Stimulated activated CD4-positive, alpha-beta T cell treated with anti-CD3 and anti-CD28 coated beads, TNF-alpha, amount 100 ng/mL, for 1 hour (primary cell): ENCODE measurements at places on chromosomes 12 and 14.

- DNase-seq = no peak
These were observed 31.8 kb downstream of the SLC16A7 start for GRCh38 chr12:59627582-59627981.

DNA sequence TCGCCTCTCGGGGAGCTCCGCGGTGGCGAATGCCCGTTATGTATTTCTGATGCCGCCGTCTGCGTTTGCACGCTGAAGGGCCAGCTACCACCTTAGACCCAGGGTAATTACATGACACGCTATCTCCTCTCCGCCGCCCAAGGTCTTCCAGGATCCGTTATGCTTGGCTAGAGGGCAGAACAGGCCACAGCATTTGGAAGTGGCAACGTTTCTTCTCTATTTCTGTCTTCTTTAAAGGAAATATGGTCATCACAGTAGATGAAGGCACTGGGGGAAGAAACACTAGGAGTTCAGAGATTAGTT is 861 bp upstream of the MDGA2 start:
- DNase-seq = no peak

DNA sequence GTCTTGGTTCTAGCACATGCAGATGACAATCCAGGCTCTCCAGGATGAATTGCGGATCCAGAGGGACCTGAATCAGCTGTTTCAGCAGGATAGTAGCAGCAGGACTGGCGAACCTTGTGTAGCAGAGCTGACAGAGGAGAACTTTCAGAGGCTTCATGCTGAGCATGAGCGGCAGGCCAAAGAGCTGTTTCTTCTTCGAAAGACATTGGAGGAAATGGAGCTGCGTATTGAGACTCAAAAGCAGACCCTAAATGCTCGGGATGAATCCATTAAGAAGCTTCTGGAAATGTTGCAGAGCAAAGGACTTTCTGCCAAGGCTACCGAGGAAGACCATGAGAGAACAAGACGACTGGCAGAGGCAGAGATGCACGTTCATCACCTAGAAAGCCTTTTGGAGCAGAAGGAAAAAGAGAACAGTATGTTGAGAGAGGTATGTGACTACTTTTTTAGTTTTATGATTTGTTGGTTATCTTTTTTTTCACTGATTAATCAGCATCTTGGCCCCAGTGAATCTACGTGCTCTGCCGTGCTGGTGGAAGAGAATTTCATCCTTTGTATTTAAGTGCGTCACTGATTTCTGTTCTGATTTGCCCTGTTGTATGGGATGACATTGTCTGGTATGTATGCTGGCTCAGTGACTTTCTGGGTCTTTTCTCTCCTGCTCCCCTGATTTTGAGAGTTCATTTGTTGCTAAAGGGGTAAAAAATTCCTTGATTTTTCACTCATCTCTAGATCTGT is 92.3 kb downstream of the ERC1 start:
- DNase-seq = no peak

- DNase-seq = no peak
These were observed 17.1 kb upstream of the HIGD1C start for GRCh38 chr12:50934981-50935807.

- DNase-seq = no peak
These were observed 55.9 kb upstream of the AVPR1A start for GRCh38 chr12:63206909-63207308.

DNA sequence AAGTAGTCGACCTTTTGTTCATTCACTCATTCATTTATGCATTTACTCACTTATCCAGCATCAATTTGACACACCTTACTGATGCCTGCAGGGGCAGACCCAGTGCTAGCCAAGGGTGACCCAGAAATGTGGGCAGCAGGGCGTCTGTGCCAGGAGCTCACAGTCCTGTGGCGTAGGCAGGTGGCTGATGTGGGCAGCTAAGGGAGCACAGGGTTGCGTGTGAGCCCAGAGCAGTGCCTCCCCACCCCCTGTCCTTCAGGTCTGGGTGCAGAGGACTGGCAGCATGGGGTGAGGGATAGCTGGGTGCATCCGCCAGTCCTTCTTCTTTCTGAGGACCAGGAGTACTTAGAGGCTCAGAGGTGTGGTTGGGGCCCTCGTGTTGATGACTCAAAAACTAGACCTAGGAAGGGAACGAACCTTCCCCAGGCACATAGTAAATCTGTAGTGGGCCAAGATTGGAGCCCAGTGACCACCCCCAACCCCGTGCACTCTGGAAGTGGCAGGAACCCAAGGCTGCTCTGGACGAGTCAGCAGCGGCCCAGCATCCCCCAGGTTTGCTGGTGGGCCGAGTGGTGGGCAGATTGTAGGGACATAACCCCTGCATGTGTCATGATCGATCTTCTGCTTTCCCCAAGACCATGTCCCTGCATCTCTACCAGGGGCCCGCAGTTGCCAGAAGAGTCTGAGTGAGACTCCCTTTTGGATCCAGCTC is 63.9 kb downstream of the BEGAIN start:
- DNase-seq = no peak

- no peak for DNase-seq
These were observed 795.5 kb downstream of the AACS start for GRCh38 chr12:125860672-125861288.

- DNase-seq = no peak
These were observed 1019.2 kb downstream of the BCL11B start for GRCh38 chr14:98252820-98253219.

DNA sequence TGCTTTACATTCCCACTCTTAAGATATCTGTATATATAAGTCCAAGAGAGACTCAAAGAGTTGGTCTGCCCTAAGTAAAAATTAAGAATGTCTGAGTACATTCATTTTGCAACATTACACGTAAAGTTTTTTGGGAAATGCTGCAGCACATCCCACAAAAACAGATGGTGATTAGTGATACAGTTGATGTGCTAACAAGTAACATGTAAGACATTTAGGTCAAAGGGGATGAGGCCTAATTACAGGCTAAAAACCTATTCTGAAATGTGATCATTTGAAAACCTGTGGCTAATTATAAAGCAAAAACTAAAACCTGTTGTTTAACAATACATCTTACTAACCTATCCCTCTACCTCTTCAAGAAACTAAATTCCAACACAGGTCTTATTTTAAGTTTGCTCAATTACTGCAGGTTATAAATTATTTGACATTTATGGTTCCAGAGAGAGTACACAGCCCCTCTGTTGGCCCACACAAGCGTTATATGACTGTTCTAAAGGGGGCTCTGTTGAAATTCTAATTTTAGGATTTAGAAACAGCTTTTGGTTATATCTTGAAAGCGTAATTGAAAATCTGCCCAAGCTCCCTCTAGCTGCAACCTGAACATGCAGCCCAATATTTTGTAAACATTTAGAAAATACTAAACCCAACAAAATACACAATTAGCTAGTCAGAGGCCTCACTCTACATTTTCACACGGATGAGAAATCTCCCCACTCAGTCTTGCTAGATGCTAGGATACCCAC is 42.9 kb downstream of the BRAP start:
- no peak for DNase-seq

- no peak for DNase-seq
These were observed 59.9 kb upstream of the RIN3 start for GRCh38 chr14:92453691-92454090.

DNA sequence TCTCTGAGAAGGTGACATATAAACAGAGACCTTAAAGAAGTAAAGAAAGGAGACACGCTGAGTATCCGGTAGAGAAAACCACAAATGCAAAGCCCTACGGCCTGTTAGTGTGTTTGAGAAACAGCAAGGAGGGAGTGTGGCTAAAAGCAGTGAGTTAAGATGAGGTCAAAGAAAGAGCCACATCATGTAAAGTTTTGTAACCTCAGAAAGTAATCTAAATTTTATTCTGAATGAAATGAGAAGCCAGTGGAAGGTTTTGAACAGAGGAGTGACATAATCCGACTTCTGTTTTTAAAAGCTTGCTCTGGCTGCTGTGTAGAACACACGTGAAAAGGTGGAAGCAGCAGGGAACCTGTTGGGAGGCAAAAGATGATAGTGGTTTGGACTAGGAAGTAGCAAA is 32.6 kb downstream of the PPP2R5E start:
- DNase-seq = no peak

DNA sequence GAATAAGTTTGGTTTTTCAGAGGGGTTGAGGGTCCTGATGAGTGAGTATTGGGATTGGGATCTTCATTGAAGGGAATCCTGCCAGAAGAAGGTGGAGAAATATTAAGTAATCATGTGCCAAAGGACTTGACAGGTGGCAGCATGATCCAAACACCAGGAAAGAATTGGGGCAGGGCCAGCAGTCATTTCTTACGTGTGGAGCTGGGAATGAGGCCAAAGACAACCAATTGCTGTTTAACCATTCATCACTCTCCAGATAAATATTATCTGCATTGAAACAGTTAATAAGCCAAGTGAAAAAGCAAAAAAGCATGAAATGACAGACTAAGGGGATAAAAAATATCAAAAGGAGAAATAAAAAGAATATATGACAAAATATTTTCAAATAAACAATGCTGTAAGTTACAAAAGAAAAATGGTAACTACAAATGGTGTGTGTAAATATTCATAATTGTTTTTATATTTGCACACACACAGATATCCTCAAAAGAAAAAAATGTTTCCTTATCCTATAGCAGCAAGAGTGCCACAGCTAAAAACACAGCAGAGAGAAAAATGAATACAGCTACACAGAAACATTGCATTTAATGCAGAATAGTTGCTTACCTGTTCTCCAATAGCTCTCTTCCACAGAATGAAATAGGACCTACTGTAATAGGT is 26.2 kb downstream of the C2CD5 start:
- no peak for DNase-seq

DNA sequence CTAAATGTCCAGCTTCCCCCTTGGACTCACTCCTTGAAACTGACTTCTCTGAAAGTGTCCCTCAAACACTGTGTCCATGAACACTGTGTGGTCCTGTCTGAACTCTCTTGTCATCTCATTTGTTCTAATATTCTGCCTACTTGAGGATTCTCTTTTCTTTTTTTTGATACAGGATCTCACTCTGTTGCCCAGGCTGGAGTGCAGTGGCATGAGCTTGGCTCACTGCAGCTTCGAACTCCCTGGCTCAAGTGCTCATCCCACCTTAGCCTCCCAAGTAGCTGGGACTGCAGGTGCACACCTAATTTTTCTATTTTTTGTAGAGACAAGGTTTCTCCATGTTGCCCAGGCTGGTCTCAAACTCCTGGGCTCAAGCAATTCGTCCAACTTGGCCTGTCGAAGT is 4.9 kb upstream of the HEBP1 start:
- no peak for DNase-seq
